Activated CD4-positive, CD25-positive, alpha-beta regulatory T cell (primary cell): ENCODE measurements at places on chromosomes 2 and 18.
A peak's percentile ranks its signal among the peaks of the same experiment; 100 is the strongest.

- DNase-seq: no peak
These were observed 95.1 kb downstream of the MYO5B start for GRCh38 chr18:50099725-50100407.

DNA sequence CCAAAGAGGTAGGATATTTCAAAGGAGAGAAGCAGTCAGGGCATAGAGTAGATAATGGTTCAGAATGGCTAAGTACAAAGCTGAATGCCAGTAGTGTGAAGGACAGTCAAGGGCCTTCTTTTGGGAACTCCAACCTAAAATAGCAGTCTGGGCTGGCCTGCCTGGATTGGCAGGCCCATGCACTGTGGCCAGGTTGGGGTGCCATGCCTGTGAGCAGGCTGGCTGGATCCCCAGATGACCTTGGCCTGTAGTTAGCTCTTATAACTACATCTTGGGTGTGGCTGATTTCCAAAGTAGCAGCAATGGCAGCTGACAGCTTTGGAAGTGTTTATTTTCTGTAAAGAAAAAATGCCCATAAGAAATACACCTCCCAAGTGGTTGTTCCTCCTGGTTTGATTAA, 51.5 kb upstream of the ITGB6 start:
- DNase-seq: no peak

DNA sequence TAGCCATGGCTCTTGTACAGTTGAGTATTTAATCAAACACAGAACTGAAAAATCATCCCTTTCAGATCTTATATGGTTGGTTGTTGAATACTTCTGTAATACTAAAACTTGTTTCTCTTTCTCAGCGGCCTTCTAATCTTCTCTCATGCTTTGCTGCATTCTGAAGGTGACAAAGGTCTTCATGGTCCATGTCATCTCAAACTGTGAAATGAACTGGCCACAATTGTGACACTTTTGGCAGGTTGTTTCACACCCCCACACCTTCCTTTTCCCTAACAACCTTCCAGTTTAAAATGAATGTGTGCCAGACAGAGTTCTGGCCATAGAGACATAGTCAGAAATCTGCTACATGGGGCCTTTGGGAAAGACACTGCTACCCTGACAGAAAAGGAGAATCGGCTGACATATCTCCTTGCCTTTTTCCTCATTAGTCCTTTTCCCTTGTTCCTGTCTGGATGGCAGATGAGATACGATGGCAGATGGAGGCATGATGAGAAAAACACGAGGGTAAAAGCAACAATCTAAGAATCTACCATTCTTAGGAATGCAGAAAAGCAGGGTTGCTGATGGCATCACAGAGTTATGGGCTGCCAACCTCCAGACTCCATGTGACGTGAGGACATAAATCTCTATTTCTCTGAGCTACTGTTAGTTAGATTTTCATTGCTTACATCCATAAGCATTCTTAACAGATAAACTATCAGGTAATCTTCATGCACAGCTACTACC, 106.5 kb downstream of the PIGN start:
- DNase-seq: no peak

GRCh38 chr2:69529480-69529879, 92.2 kb upstream of the NFU1 start:
- DNase-seq: no peak

- DNase-seq: no peak
These were observed 86.8 kb downstream of the CLIP4 start for GRCh38 chr2:29201979-29202378.

- DNase-seq: no peak
These were observed 103.9 kb upstream of the HS6ST1 start for GRCh38 chr2:128422571-128422970.

DNA sequence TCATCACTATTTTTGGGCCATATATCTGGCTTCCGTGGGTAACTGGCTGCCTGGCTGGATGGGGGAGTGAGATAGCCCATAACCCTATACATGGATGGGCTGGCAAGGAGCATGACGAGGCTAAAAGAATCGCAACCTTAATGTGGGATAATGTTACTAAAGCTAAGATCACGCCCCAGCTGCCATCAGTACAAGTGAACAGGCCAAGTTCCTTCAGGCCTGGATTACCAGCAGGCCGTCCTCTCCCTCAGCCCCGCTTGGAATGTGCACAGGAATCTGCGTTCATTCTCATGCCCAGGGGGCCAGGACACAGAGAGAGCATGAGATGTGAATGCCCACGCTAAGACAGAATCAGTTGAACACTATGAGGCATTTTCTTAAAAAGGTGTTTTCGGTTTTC, 34.7 kb downstream of the RMC1 start:
- no peak for DNase-seq

GRCh38 chr2:195563857-195564512, 93.0 kb upstream of the SLC39A10 start:
- no peak for DNase-seq

GRCh38 chr18:76383636-76384035, 111.4 kb downstream of the ZNF516 start:
- DNase-seq: no peak

DNA sequence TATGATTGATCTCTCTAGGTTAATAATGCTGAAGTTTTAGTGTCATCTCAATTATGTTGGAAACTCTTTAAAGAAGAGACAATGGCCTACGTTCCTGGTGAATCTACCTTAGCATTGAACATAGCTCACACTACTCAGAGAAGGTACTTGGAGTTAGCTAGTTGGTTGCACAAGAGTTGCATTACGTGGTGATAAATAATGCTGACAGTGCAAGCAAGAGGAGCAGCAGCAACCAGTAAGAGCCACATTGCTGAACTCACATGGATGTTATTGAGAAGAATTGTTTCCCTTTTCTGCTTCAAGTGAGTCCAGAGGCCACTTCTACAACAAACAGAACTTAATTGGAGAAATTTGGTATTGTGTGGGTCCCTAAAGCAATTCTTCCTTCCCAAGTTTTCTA, 737.1 kb downstream of the TDRD15 start:
- DNase-seq: no peak

- no peak for DNase-seq
These were observed 17.3 kb downstream of the ADRA2B start for GRCh38 chr2:96098900-96099590.

GRCh38 chr2:159807183-159808031, 9.4 kb upstream of the CD302 start:
- DNase-seq: peak; percentile 0

- DNase-seq: no peak
These were observed 27.0 kb downstream of the KCNJ13 start for GRCh38 chr2:232749331-232749730.

GRCh38 chr2:37645836-37646235, 25.6 kb downstream of the CDC42EP3 start:
- DNase-seq: no peak

DNA sequence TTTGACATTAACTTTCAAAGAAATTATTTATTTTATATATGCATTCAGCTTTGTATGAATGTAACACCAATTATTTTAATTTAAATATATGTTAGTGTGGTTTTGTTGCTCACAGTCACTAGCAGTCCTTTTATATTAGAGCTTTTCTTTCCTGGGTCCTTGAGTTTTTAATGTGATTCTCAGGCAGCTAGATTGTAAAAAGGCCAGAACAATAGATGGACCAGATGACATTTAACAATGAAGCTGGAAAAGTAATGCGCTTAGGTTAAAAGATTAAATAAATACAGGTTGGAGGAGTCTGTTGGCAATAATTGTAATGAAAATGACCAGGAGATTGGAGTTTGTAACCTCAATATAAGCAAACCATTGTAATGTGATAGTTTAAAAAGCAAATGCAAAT, 171.1 kb downstream of the FTCDNL1 start:
- DNase-seq: no peak

GRCh38 chr2:39990335-39990900, 211.4 kb upstream of the THUMPD2 start:
- DNase-seq: no peak

- DNase-seq: no peak
These were observed 106.8 kb downstream of the BCL11A start for GRCh38 chr2:60446413-60447267.

- no peak for DNase-seq
These were observed 597.0 kb upstream of the NRXN1 start for GRCh38 chr2:51628917-51629316.

- no peak for DNase-seq
These were observed 393.9 kb upstream of the ACVR2A start for GRCh38 chr2:147450661-147451510.

- no peak for DNase-seq
These were observed 1.4 kb downstream of the RAB1A start for GRCh38 chr2:65128297-65129190.

GRCh38 chr2:206378835-206379234, 64.5 kb upstream of the ADAM23 start:
- no peak for DNase-seq

DNA sequence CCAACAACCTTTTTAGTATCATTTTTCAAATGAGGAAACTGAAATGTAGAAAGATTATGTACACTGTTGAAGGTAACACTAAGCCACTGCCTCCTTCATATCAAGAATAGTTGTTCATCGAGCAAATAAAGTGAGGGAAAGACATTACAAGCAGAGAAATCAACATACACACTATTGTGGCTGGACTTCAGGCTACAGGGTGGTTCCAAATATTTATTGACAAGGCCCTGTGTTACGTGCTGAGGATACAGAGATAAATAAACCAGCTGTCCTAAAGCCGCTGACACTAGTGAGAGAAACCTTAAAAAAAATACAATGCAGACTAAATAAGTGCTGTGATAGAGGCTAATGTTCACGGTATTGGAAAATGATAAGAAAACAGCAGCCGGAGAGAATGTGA, 1.9 kb upstream of the LNPK start:
- no peak for DNase-seq

GRCh38 chr2:188425266-188425665, 133.6 kb downstream of the GULP1 start:
- DNase-seq: no peak

DNA sequence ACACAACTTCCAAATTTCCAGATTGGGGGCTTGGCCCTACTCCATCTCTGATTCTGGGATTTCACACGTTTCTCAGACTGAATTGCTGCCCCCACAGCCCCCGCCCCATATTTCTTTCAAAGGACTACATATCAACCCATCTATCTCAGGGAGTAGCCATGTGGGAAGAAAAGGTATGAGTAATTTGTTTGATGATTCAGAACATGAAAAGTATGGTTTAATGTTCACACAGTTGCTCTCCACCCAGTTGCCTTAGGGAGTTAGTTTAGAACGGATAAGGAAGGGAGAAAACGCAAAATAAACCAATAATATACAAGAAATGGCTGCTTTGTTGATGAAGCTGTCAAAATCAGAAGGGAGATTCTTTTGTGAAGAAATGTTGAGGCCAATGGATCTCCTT, 145.1 kb downstream of the PIEZO2 start:
- no peak for DNase-seq

DNA sequence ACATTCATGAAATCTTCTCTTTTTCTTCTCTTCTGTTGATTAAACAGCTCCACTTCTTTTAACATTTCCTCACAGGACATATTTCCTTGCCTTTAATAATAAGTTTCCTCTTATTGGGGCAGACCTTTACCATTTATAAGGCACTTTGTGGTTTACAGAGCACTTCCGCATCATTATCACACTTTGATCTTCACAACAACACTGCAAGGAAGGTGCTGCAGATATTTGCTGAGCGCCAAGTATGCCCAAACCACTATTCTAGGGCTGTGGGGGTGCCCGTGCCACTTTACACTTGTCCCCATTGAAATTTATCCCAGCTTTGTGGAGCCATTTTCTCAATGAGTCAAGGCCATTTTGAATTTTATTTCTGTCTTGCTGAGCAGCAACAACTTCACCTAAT, 246.6 kb downstream of the SS18 start:
- no peak for DNase-seq
